Colonic mucosa (tissue), 4 donors: ENCODE measurements at places on chromosomes 5 and 9. TPM values are rescaled to one million over a fixed set of nuclear protein-coding genes. Genes with fewer than 3 reads are reported as not detected.

TAF11L5 gene
- not detected for total RNA-seq

SAXO1 gene
- not detected for total RNA-seq

DNA sequence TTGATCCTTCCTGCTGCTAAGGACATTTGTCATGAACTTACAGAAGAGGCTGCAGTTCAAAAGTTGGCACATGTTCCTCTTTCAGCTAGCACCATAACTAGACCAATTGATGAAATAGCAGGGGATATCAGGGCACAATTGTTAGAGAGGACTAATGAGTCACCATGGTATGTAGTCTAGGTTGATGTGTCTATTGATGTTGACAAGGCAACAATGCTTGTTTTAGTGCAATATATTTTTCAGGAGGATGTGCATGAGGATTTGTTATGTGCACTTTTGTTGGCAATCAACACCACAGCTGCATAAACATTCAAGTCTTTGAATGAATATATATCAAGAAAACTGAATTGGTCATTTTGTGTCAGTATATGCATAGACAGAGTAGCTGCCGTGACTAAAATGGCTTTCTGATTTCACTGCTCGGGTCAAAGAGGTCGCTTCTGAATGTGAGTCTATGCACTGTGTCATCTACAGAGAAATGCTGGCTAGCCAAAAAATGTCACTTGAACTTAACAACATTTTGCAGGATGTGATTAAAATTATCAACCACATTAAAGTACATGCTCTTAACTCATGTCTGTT lies 68.0 kb downstream of the FGF10 start:
- H3K4me3 ChIP-seq: no peak overlapping the region
- no peaks in the 10 kb centered on the region for H3K4me1 ChIP-seq
- H3K27ac ChIP-seq: no peak overlapping the region
- no peaks in the 10 kb centered on the region for H3K36me3 ChIP-seq

- DNase-seq: no peak
- no peak overlapping the region for H3K27ac ChIP-seq
- H3K4me3 ChIP-seq: no peak overlapping the region
- H3K27me3 ChIP-seq: no peaks in the 10 kb centered on the region
These were observed 225.4 kb downstream of the EBF1 start for GRCh38 chr5:158874343-158874742.

DNA sequence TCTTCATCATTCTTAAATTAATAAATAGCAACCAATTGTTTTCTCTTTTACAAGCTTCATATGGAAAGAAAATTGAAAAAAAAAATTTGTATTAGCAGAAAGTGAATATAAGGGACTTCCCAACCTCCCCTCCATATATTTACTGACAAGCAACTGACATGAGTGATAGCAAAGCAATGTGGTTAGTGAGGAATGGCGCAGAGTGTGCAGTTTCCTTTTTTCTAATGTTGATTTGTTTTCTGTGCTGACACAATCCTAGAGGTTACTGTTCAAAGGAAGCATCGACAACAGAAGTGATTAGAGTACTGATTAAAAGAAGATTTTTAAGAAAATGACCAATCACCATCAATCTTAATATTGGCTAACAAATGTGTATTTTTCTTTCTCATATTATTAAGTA lies 1.7 kb upstream of the PTGER4 start:
- peak overlapping the region; percentile 63 for H3K4me3 ChIP-seq
- no peaks in the 10 kb centered on the region for H3K27me3 ChIP-seq
- no peaks in the 10 kb centered on the region for H3K4me1 ChIP-seq
- peak overlapping the region; percentile 95 for H3K27ac ChIP-seq
- DNase-seq: no peak
- no peaks in the 10 kb centered on the region for H3K36me3 ChIP-seq

DNA sequence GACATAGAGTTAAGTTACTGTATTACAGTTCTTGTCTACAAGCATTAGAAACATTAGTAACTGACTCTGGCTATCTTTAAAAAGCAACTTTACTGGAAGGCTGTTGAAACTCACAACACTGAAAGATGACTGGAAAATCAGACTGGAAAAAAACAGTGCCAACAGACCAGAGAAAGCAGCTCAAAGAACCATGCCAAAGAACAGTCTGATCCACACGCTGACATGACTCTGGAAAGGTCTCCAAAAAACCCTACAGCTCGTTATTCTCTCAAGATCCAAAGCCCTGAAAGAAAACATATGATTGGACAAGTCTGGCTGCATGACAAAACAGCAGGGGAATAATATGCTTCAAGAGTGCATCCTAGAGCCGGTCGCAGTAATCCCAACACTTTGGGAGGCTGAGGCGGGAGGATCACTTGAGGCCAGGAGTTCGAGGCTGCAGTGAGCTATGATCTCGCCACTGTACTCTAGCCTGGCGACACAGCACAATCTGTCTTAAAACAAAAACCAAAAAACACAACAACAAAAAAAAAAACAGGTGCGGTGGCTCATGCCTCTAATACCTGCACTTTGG lies 5.6 kb downstream of the GOLPH3 start:
- no peak for DNase-seq
- H3K4me3 ChIP-seq: no peak overlapping the region
- no peaks in the 10 kb centered on the region for H3K27me3 ChIP-seq
- no peaks in the 10 kb centered on the region for H3K4me1 ChIP-seq
- no peak overlapping the region for H3K27ac ChIP-seq

- H3K27ac ChIP-seq: no peak overlapping the region
- no peak for DNase-seq
- H3K4me1 ChIP-seq: no peaks in the 10 kb centered on the region
- H3K27me3 ChIP-seq: no peaks in the 10 kb centered on the region
- H3K4me3 ChIP-seq: no peak overlapping the region
These were observed 26.9 kb upstream of the ADAM19 start for GRCh38 chr5:157602505-157602904.

GRCh38 chr9:4654084-4654483 lies 8.0 kb upstream of the PLPP6 start:
- no peaks in the 10 kb centered on the region for H3K27me3 ChIP-seq
- H3K27ac ChIP-seq: no peak overlapping the region
- DNase-seq: no peak
- no peaks in the 10 kb centered on the region for H3K4me1 ChIP-seq
- no peak overlapping the region for H3K4me3 ChIP-seq
- no peaks in the 10 kb centered on the region for H3K36me3 ChIP-seq

GRCh38 chr9:3074247-3074646 lies 230.4 kb upstream of the PUM3 start:
- no peaks in the 10 kb centered on the region for H3K36me3 ChIP-seq
- H3K27ac ChIP-seq: no peak overlapping the region
- no peak overlapping the region for H3K4me3 ChIP-seq
- no peak for DNase-seq
- H3K27me3 ChIP-seq: no peaks in the 10 kb centered on the region
- H3K4me1 ChIP-seq: no peaks in the 10 kb centered on the region

- H3K36me3 ChIP-seq: no peaks in the 10 kb centered on the region
- H3K4me3 ChIP-seq: no peak overlapping the region
- H3K4me1 ChIP-seq: peaks cover 6% of the 10 kb centered on the region
- no peaks in the 10 kb centered on the region for H3K27me3 ChIP-seq
- DNase-seq: peak; percentile 83
- H3K27ac ChIP-seq: no peak overlapping the region
These were observed 15.1 kb downstream of the PDLIM4 start for GRCh38 chr5:132272311-132273210.
